ENCODE measurements at places on chromosomes 4 and X.
A peak's percentile ranks its signal among the peaks of the same experiment; 100 is the strongest.

DNA sequence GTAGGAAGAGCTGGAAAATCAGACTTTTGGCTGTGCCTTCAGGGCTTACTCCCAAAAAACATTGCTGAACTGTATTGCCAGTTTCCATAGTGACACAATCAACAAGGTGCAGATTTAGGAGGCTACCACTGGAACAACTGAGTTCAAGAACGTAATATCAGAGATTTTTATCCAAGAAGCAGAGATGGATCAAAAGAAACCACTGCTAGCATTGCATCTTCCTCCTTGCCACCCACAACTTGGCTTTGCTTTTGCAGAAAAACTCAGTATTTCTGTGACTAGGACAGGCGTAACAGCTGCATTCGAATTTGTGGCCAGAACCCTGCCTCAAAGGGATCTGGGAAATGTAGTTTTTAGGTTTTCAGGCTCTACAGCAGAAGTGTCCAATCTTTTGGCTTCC, 27.8 kb upstream of the WDFY3 start:
- DNase-seq, result no peak

GRCh38 chr4:153741541-153741940, 18.3 kb downstream of the RNF175 start:
- no peak for DNase-seq

- no peak for DNase-seq
Observed at GRCh38 chrX:119398587-119398973, 556 bp upstream of the SLC25A43 start.

- no peak for DNase-seq
Observed at GRCh38 chr4:16760617-16761363, 137.7 kb downstream of the LDB2 start.

GRCh38 chr4:172142281-172142741, 329.1 kb downstream of the GALNTL6 start:
- DNase-seq, result no peak

GRCh38 chr4:47752214-47752613, 85.7 kb downstream of the CORIN start:
- no peak for DNase-seq

DNA sequence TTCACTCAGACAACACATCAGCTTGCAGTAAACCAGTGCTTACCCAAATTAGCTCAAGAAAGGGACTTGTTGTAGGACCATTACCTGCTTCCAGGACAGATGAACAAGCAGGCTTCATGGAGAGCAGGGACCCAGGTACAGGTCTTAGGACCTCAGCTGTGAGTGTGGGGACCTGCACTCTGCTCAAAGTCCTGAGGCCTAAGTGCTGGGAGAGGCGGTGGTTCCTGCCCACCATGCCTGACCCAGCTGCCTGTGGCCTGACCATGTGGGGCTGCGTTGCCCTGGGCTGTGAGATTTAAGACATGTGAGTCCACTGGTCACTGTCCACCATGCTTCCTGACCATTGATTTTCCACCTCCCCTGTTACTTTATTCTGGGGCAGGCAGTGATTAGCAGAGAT, 140.2 kb downstream of the DCLK2 start:
- DNase-seq, result no peak

- no peak for DNase-seq
Observed at GRCh38 chr4:2451821-2452785, 16.8 kb upstream of the RNF4 start.

GRCh38 chr4:25856756-25857155, 6.0 kb downstream of the SEL1L3 start:
- no peak for DNase-seq

DNA sequence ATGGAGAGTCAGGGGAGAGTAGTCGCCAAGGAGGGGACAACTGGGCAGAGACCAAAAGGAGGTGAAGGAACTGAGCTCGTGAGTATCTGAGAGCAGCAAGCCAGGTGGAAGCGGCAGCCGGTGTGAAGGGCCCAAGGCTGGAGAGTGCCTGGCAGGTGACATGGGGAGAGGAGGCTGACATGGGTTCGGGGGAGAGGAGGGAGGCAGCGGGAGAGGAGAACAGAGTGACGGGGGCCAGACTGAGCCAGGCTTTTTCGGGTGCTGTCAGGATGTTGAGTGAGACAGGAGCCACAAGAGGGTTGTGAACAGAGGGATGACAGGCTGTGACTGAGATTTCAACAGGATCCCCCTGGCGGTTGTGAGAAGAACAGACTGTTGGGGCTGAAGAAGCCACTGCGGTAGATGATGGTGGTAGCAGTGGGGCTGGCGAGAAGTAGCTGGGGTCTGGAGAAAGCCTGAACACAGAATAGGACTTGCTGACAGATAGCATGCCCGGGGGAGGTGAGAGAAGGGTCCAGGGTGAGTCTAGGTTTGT, 5.7 kb downstream of the ELK1 start:
- DNase-seq, result no peak

GRCh38 chr4:2255501-2256155, 6.3 kb downstream of the MXD4 start:
- no peak for DNase-seq

DNA sequence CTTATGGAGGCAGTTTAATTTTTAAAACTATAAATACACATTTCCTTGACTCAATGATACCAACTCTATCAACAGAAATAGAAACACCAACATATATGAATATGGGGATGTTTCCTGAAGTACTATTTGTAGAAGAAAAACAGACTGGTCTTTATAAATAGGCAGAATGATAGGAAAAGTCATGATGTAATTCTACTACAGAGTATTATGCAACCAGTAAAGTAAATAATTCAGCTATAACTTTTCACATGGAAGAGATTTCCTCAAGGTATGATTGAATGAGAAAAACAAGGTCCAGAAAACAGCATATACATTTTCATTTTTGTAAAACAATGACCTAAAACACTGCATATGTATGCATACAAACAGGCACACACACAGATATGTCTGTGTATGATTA, 56.2 kb downstream of the GPRIN3 start:
- DNase-seq, result no peak

DNA sequence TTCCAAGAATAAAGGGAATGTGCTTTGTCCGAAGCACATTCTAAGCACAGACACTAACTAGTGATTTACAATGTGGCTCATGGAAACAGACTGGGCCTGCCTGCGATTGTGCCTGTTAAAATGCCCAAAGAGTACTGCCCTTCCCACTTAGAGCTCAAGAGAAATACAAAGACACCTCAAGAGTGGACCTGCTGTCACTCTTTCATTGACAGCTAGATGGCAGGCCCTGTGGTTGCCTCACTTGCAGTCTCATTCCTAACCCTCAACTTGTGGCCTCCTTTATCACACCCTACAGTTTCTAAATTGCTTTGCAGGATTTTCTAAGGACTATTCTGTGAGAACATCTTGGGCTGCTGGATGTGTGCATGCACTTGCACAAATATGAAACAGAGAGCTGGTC, 331.0 kb upstream of the EMCN start:
- no peak for DNase-seq

DNA sequence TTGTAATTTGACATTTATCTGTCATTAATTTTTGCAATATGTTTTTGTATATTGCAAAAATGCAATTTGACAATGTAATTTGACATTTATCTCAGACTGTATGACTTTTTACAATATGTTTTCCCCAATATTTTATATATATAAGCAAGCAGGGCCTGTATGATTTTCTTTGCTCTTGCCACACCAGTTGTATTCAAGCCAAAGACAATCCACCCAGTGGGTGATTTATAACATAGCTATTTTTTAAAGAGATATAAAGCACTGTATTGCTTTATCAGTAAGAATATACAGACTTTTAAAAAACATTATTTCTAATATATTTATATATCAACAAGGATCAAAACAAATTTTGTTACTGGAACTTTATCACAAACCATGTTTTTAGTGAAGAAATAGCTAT, 47.3 kb downstream of the SLIT2 start:
- DNase-seq, result no peak

DNA sequence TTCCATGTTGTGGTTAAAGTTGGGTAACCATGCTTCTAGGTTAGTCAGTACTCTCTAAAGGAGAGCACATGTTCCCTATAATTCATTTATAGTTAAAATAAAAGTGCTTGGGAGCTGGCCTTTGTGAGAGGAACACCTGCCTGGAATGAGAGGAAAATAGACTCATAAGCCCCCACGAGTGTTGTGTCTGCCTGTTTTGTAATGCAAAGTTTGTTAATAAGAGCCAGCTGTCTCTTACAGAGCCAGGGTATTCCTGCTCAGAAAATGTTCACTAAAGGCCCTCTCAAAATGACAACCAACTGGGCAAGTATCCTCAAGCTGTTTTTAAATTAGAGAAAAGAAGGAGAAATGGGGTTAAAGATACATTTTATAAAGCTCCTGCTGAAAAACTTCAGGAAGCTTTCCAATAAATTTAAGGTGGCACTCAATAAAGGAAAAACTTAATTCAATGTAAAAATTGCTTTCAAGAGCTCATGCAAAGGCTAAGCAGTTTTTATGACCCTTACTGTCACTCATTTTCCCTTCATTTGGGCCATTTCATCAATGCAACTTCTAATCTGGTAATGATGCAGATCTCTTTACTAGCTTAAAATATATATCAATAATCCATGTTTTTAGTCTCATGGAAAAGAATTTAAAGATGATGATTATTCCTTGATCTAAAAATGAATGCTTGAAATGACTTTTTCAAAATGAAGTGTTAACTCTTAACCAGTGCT, 793.6 kb downstream of the STPG2 start:
- no peak for DNase-seq

GRCh38 chr4:74968456-74969164, 35.7 kb downstream of the PARM1 start:
- DNase-seq, result no peak

GRCh38 chr4:41656572-41657520, 91.7 kb downstream of the PHOX2B start:
- no peak for DNase-seq

- DNase-seq, result no peak
Observed at GRCh38 chr4:75512386-75513211, 1.6 kb downstream of the RCHY1 start.

DNA sequence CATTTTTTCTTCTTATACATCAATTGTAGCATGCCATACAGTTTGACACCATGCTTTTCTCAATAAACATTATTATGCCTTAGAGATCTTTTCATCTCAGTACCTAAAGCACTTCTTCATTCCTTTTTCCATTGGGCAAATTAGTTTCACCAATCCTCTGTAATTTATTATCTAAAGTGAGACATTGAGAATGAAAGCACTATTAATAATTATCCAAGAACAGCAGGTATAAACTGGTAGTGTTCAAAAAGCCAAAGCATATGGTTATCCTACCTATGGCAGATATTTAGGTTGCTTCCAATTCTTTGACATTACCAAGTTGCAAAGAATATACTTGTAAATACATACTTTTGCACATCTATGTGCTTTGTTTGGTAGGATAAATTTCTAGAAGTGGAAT, 15.6 kb downstream of the LAMTOR3 start:
- DNase-seq, result no peak

DNA sequence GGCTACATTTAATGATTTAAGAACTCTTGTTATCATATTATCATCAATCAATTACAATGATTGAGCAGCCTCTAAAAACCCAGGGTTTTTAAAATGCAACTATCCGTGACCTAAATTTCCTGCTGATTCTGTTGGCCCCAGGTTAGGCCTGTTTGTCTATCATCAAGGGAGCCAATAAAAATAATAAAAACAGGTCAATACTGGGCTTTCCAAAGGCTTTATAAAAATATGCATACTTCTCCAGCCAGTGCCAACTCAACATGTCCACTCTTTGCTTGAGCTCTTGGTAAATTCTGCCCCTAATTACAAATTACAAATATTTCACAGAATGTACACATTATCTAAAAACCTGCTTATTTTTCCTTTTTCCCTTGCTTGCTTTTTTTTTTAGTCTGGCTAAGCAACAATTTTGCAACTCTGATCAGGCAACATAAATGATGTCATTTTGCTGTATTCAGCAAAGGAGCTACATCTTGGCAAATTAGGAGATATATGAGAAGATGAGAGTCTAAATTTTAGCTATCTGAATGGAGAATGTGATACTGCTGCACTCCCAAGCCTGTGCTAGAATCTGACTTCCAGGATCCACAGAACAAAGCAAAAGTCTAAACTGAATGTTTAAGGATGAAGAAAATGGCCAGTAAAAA, 204.0 kb downstream of the SCFD2 start:
- no peak for DNase-seq

- no peak for DNase-seq
Observed at GRCh38 chrX:15750611-15751154, 12.6 kb downstream of the CA5B start.

GRCh38 chr4:624705-625590, at the start of gene PDE6B:
TSS of gene PDE6B (plus strand) at chr4:625573. CDS start at chr4:625627, 54 bp downstream.
- no peak for DNase-seq

DNA sequence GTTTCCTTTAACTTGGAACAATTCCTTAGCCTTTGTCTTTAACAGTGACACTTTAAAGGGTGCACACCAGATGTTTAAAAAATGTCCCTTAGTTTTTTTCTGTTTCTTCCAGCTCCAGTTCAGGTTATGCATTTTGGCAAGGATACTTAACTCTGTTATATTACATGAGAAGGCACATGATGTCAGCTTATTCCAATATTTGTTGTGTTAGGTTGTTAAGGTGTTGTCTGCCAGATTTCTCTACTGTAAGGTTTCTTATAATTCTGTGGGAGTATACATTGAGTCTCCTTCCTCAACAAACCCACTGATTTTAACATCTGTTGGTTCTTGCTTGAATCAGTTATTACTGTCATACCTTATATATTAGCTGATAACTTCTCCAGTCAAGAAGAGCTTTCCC, 33.3 kb downstream of the REST start:
- no peak for DNase-seq

DNA sequence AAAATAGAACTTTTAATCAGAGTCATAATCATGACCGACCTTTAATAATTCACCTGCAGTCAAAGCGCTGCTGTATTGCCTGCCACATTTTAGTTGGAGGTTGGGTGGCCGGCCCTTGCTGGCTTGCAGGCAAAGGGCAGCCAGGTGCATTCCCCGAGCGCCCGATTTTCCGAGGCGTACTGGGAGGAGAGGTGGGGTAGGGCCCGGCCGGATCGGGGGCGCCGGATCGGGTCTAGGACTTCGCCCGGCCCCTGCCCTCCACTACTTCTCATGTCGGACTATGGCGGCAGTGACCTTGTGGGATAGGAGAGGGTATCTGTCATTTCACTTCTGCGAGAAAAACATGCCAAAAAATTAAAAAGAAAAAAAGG, 2.5 kb upstream of the RS1 start:
- DNase-seq, result peak; percentile 7

DNA sequence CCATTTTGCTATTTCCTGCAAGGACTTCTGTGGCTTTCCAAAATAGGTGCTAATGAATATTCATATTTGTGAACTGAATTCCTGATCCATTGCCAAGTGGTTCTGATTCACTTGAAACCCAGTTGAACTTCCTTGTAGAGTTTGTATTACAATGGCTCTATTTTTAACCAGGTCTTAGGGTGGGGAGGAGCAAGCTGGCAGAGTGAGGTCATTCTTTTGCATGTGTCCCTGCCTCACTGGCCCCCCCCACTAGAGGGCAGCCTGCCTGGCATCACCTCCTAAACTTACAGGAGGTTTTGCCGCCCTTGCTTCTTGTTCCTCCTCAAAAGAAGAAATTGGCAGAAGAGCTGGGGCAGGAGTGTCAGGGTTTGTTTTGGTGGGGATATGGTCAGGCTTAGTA, 10.5 kb downstream of the PTTG2 start:
- no peak for DNase-seq
